ENCODE measurements at places on chromosomes 16 and 17.

- no peak for DNase-seq
These were observed 2.7 kb downstream of the IGFBP4 start for GRCh38 chr17:40445751-40446468.

- DNase-seq: no peak
These were observed 166.2 kb upstream of the RPL38 start for GRCh38 chr17:74037320-74037719.

- no peak for DNase-seq
These were observed 219.1 kb downstream of the IRX3 start for GRCh38 chr16:54067322-54068065.

DNA sequence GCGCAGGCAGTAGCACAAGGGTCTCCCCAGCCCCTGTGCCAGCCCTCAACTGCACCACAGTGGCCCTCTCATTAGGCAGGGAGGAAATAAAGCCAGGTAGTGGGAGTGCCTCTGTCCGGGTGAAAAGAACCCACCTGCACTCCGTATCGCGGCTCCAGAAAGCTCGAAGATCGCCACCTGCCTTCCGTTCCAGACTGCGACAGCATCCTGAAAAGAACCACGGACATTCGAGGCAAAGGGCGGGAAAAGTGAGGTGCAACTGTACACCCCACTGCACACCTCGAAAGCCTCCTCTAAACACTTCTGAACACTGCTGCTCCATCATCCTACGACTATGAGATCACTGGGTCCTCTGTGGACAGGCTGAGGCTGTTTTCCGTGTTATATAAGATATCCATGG lies 28.7 kb downstream of the IFT140 start:
- no peak for DNase-seq

- no peak for DNase-seq
These were observed 1.2 kb downstream of the GALK1 start for GRCh38 chr17:75763613-75764416.

GRCh38 chr17:57145347-57145746 lies 60.3 kb downstream of the AKAP1 start:
- DNase-seq: no peak

- no peak for DNase-seq
These were observed at the start of gene MOSMO for GRCh38 chr16:22007509-22008214. Gene MOSMO (plus strand): TSS chr16:22008111. CDS start chr16:22008302, 191 bp downstream.

GRCh38 chr16:4788489-4788889 lies 344 bp upstream of the SEPTIN12 start:
- no peak for DNase-seq

DNA sequence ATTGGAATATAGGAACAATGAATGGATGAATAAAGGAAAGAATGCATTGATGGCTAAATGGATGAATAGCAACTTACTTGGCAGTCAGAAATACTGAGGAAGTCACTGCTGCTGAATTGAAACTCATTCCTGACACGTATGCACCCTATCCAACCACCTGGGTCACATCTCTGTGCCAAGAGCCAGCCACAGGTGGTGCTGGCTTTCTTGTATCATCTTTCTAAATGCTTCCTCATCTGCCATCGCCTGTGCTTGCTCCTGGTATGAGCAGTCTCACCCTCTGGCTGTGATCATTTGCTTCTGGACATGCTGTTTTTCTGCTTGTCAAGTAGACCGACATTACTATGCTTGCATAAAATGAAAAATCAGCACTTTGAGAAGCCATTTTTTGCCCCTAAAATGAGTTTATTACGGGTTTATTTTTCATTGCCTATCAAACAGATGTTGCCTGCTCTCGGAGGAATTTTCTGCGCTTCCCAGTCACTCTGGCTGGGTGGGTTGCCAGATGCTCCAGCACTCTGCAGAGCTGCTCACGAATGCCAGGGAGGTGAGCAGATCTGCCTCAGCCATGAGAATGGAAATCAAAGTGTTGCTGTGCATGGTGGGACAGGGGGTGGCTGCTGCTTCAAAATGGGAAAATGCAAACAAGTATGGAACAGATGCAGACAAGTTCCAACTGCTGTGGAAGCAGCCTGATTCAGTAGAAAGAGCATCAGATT lies 1349.6 kb upstream of the CDH8 start:
- DNase-seq: no peak

- no peak for DNase-seq
These were observed at the start of gene HES7 for GRCh38 chr17:8123695-8124349. Gene HES7 (minus strand): TSS chr17:8124106. CDS start chr17:8124084, 22 bp downstream.

DNA sequence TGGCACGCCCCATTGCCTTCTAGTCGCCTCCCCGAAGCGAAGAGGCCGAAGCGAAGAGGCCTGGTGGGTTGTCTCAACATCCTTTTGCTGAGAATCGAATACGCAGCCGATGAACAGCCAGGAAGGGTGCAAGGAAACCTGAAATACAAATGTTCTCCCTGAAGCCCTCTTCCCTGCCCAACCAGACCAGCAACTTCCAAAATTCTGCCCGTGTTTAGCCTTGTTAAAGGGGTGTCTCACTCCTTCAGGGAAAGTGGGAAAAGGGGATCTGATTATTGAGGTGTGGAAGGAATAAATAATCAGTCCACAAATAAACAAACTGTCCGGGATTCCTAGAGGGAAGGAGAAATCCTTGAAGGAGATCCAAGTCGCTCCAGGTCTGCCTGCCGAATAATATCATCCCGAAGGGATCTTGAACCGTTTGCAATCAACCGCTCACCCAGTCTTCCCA lies 1.4 kb upstream of the FOXC2 start:
- no peak for DNase-seq

DNA sequence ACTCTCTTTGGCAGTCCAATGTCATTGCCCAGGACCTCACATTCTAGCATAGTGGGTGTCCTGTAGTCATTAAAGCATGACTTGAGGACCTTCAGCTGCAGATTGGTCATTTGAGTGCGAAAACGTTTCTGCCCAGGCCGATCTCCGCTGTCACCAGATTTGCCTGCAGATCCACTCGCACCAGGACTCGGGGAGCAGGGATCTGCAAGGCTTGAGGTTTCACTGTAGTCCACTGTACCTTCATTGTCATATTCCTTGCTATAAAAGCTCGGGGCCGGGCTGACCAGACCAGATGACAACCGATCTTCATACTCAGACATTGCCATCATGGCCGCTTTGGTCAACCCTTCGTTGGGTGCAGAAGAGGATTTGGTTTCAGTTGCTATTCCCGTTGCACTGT lies 254.2 kb downstream of the ZFHX3 start:
- no peak for DNase-seq

DNA sequence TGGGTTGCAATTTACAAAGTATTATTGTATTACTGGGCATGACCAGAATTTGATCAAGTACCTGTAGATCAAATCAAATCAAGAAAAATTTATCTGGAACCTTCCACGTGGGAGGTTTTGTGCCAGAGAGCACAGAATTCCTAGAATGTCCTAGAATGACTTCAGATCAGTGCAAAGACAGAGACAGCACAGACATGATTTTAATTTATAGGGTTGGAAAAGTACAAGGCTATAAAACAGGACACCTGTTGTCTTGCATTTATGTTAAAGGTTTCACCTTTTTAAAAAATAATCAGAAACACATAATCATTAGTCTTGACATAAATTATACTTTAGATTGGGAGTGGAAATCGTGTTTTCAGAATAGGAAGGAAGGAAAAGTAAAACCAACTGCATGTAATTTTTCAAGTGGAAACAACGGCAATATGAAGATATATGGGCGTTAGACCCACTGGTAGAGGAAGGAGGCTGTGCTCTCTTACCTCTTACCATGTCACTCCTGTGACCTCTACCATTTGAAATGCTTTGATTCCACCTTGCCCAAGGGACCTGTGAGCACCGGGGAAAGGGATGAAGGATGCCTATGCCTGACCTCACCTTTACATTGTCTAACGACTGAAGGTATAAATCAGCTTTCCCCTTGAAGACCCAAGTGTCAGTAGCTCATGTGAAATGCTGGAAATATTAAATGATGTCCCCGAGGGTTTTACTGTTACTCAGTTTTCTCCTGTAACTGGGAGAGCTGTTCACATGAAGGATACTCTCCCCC lies 100.4 kb downstream of the SNX11 start:
- no peak for DNase-seq

- DNase-seq: no peak
These were observed 4.7 kb upstream of the CNOT1 start for GRCh38 chr16:58634265-58634802.

GRCh38 chr16:86002178-86002900 lies 103.4 kb downstream of the IRF8 start:
- DNase-seq: no peak

DNA sequence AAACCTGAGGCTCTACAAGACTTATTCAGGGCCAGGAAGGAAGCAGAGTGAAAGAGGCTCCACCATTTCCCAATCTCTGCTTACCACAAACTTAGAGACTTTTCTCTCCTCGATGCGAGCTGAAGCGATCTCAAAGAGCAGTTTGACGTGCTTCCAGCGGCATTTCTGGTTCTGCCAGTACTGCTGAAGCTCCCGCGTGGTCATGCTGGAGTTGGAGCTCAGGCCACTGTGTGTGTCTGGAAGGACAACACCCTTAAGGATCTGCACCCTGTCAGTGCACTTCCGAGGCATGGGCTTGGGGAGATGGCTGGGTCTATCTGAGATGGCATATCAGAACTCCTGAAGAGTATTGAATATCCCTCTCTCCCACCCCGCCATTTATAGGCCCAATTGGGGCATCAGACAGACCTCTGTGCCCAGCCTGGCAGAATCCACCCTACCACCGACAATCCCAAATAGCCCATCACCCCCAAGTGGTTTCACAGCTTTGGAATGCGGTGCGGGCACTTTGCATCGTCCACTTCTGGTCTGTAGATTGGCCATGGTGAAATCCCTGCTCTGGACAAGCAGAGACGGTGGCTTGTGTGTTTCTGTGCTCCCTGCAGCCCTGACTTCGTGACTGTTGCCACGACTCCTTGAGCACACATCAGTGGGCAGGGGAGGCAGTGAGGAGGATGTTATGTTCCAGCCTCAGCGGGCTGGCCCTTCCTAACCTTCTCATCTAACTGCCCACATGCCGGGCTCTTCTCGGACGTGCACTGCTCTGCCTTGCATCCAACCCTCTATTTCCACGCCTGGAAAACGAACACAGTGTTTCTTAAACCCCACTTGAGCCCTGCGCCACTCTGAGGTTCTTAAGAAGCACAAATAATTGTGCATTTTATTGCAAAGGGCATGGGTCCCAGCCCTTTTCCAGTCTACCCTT lies 5.2 kb downstream of the SNX20 start:
- DNase-seq: no peak

GRCh38 chr17:17469996-17470395 lies 6.8 kb upstream of the MED9 start:
- no peak for DNase-seq

DNA sequence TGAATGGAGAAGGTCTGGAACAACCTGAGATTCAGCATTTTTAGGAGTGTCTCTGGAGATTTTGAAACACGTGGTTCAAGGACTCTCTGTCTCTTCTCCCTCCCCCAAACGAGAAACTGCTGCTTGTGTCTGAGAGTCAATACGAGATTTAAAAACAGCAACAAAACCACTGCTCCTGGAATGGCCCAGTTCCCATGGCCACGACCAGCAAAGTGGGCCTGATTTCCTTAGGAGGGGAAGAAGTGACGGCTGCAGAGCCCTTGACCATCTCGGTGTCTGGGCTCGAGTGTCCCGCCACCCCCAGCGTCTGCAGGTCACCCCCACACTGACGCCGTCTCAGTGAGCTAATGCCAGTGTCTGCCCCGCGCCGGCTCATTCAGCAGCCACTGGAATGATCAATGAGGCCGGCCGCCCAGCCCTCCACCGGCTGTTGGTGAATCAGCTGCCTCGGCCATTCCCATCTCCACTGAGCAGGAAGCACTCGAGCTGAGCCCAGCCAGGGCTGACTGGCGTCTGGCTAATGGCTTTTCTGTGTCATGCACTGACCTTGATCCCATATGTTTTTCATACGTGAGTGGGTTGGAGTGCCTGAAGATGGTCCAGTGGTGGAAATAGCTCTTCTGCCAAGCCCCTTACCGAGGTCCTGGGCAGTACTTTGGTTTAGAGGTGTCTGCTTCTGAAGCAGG lies 151.8 kb downstream of the PITPNC1 start:
- DNase-seq: no peak

- DNase-seq: no peak
These were observed 19.4 kb downstream of the PRDM7 start for GRCh38 chr16:90057738-90058173.

DNA sequence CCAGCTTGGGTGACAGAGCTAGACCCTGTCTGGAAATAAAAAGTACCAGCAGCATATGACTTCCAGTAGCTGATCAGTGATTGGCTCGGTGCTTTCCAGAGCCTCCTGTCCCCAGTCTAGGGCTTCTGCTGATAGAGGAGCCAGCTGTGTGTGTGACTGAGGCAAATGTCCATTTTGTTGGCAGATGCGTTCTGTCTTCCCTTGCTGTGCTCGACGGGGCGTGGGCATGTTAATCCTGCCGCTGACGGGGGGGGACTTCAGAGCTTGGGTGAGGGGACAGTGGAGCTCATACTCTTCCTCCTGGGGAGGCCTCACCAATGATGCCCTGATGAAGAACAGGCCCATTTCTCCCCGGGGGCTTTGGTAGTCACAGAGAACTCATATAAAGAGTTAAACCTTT lies 14.6 kb downstream of the KCTD2 start:
- no peak for DNase-seq

DNA sequence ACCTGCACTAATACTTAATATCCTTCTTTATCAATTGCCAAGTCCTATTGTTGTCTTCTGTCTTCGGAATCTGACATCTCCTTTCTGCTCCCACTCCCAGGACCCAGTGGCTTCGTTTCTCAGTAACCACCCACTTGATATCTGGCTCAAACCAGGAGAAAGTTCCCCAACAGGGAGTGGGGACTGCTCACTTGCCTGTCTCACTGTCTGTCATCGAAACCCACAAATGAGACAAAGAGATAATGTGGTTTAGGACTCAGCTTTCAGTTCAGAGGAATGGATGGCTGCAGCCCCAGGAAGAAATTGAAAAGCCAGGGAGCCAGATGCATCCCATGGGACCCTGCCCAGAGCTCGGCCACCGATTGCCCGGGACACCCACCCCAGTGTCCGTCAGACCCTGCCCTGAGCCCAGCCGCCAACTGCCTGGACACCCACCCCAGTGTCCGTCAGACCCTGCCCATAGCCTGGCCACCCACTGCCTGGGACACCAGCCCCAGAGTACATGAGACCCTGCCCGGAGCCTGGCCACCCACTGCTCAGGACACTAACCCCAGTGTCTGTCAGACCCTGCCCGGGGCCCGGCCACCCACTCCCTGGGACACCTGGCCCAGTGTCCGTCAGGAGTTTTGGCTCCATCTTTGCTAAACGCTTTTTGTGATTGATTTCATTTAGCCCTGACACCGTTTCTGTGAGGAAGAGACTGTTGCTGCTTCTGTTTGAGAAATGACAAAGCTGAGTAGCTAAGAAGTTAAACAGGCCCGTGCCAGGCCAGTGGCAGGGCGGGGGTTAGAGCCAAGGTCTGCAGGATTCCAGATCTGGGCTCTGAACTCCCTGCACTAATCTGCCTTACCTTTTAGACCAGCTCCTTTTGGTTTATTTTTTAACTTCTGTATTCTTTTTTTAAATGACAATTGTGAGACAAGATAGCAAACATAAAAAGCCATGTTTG lies 251.4 kb downstream of the PHKB start:
- DNase-seq: no peak

Measured in esophagus squamous epithelium (tissue), 5 donors.